ENCODE measurements at places on chromosomes 1 and 21.

DNA sequence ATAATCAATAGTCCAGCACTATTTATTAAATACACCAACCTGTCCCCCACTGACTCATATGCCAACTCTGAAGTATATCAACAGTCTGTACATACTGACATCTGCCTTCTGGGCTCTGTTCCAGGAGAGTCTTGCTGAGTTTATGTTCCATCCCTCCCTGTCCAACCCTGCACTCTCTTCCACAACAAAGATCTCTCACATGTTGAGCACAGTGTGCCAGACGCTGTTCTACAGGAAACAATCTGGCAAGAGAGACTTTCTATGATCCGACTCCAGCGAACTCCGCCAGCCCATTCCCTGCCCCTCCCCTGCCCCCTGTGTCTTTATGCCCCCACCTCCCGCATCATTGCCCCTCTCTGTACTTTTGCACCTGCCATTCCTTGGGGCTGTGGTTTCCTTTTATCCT is 3.4 kb downstream of the LACTBL1 start:
- no peak for DNase-seq

DNA sequence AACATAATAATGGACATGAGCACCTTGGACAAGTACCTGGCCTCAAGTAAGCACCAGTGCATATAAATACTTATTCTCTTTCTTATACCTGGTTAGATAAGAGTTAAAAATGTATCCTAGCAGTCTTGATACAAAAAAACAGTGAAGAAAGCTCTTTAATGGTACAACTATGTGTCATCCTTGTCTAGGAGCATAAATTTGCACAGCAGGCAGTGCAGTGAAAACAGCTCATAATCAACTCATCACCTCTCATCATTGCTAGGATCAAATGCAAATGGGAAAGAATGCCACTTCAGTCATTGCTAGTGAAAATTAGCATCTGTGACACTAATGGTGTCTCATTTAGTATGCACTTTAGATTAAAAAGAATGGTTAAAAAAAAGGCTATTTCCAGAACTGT is 7.6 kb downstream of the SAMSN1 start:
- DNase-seq = no peak

GRCh38 chr1:25021591-25022215 is 91.6 kb upstream of the RUNX3 start:
- DNase-seq = no peak

- no peak for DNase-seq
Measured at GRCh38 chr1:173206816-173207568, at the start of gene TNFSF4. Gene TNFSF4 (minus strand): TSS chr1:173207331. CDS start chr1:173207176, 155 bp downstream.

DNA sequence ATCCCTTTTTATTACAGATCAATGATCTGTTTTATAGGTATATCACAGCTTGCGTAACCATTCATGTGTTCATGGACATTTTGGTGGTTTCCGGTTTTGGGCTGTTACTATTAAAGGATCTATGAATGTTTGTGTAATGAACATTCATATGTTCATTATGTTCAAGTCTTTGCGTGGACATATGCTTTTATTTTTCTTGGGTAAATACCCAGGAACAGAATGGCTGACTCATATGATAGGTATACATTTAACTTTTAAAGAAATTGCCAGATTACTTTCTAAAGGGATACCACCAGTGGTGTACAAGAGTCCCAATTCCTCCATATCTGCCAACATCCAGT is 73.7 kb downstream of the SPATA46 start:
- DNase-seq = no peak

GRCh38 chr1:172867216-172867818 is 183.4 kb downstream of the TNFSF18 start:
- no peak for DNase-seq

- peak; percentile 12 for DNase-seq
Measured at GRCh38 chr1:152960452-152961044, 9.9 kb upstream of the SPRR4 start.

- DNase-seq = no peak
Measured at GRCh38 chr1:160438317-160438918, 38.1 kb downstream of the VANGL2 start.

- DNase-seq = no peak
Measured at GRCh38 chr1:162023181-162023546, 505 bp downstream of the OLFML2B start.

- DNase-seq = no peak
Measured at GRCh38 chr1:117676615-117677130, 70.8 kb downstream of the TENT5C start.

DNA sequence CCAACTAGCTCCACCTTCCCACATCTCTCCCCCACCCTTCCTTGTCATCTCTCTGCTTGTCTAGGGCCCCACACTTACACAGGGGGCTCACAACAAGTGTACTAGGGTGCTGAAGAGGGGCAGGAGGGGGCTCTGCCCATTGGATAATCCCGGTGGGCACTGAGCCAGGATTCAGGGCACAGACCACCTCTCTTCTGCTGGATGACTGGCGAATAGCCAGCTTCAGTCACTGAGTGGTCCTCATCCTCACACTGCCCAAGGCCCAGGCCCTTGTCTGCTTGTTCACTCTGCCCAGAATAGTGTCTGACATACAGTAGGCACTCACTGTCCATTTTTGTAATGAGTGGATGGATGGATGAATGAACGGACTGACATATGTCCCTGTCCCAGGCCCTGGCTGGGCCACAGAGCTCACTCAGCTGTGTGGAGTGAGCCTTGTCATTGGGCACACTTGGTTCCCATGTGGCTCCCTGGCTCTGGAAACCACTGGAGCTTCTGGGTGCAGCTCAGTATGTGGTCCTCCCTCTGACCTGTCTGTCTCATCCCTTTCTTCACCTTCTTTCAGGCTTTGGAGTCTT is 36.6 kb downstream of the FOXO6 start:
- DNase-seq = no peak

DNA sequence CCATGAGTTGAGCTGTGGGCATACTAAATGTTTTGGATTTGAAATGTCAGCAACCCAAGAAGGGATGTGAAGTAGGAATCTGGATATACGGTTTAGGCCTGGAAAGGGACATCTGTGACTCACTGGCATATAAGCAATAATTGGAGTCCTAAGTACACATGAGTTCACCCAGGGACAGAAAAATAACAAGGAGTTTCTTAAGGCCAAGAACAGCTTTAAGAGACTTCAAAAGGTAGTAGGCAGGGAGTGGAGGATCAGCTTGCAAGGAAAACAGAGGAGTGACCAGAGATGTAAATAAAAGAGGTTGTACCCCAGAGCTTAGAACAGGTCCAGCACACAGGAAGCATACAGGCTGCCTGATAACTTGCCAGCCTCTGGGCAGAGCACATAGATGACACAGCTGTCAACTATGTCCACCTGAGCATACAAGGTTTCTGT is 28.1 kb downstream of the TMEM50B start:
- DNase-seq = no peak

GRCh38 chr1:184545601-184546000 is 158.8 kb downstream of the C1orf21 start:
- DNase-seq = peak; percentile 17

GRCh38 chr1:116308276-116308675 is 64.8 kb upstream of the ATP1A1 start:
- DNase-seq = no peak

DNA sequence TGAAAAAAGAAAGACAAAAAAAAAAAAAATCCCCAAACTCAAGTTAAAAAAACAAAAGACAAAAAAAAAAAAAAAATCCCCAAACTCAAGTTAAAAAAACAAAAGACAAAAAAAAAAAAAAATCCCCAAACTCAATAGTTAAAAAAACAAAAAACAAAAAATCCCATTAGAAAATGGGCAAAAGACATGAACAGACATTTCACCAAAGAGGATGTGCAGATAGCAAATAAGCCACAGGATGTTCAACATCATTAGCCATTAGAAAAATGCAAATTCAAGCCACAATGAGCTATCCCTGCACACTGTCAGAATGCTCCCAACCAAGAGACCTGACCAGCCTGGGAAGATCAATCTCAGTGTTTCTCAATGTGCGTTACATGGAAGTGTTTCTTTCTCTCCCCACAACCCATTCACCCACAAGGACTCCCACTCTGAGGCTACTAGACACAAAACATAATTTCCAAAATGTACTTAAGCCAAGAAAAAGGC is 33.9 kb downstream of the MRAP start:
- DNase-seq = no peak

DNA sequence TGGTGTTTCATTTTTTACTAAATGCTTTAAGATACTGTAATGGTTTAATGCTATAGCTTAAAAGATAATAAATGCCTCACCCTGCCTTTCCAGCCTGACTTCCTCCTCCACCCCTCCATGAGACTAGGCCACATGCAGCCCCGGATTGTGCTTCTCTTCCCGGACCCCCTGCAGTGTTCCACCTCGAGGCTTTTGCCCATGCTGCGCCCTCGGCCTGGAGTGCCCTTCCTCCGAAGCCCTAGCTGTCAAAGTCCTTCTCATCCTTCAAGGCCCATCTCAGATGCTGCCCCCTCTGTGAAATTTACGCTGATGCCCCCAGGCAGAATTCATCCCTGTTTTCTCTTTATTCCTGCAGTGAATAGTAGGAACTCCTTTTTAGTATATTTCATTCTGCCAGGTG is 98.5 kb downstream of the ATP5PO start:
- DNase-seq = peak; percentile 54

DNA sequence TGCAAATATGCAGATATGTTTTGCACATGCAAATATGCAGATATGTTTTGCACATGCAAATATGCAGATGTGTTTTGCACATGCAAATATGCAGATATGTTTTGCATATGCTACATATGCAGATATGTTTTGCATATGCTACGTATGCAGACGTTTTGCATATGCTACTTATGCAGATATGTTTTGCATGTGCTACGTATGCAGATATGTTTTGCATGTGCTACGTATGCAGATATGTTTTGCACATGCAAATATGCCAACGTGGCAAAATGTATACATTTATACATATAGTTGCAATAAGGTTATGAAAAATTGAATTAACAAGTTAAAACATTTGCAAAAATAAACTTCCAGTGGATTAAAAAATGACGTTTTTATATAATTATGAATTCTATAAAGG is 30.8 kb upstream of the TP53BP2 start:
- no peak for DNase-seq

DNA sequence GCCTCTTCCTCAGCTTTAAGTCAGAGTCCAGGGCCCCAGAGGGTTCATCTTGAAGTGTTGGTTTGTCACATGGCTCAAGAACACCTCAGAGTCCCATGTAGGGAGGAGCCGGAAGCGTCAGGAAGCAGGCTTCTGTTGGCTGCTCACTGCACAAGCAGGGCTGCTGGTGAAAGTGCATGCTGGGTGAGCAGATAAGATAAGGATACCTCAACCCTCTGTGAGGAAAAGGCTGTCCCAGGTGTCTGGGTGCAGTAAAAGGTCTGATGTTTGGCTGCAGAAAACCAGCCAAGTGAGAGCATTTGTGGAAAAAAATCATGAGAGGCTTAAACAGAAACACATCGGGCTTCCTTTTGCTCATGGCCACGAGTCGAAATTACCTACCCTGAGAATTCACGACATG is 6.2 kb upstream of the TEX35 start:
- peak; percentile 21 for DNase-seq

DNA sequence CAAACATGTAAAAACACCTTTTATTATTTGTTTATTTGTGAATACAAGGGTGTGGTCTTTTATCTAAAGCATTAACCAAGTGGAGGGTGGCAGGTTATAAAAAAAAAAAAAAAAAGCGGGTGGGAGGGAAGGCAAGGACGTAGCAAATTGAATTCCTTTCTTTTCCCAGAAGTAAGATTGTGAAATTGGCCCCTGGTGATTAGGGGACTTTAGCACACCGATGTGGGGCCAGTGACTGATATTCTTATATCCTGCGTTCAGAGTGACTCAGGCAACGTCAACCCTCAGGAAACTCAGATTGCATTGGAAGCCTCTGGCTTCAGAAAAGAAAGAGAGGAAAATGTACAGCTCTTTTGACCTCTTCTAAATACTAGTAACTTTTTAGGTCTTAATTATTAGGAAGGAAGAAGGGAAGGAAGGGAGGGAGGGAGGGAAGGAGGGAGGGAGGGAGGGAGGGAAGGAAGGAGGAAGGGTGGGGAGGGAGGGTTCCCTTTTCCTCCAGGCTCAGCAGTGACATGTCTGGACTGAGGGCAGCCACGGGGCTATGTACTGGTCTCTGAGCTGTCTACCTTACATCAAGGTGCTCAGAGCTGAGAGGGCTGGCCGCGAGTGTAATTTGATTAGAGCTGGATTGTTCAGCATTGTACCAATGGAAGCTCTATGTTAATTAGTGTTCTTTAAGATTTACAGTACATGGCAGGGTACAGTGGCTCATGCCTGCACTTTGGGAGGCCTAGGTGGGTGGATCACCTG is 30.2 kb downstream of the EVA1C start:
- DNase-seq = no peak

DNA sequence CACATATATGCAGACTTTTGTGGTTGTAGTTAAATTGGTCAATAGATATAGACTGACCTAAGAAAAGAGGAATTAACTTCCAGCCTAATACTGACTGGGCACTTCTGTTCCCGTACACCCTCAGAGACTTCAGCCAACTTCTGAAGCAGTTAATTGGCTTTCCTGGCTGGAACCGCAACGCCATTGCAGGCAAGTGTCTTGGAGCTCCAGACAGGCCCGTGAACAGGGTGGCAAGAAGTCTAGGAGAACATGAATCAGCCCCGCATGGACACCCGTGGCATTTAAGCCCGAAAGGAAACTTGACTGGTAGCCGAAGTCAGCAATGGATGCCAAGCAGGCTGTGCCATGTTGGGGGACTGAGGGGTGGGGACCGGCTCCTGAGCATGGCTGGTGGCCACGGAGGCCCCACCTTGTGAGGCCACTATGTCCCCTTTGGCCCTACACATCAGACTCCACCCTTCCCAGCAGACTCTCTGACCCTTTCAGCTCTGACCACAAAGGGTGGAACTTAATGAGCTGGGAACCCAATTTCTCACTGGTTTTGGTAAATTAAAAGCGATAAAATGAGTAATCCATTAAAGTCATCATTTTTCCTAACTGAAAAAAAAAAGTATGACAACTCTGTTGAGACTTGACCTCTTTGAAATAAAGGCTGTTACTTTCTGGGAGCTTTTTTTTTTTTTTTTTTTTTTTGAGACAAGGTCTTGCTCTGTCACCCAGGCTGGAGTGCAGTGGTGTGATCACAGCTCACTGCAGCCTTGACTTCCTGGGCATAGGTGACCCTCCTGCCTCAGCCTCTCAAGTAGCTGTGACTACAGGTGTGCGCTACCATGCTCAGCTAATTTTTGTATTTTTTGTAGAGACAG is 54.1 kb downstream of the RUNX1 start:
- DNase-seq = no peak

- no peak for DNase-seq
Measured at GRCh38 chr1:61950418-61950817, 208.1 kb downstream of the PATJ start.

DNA sequence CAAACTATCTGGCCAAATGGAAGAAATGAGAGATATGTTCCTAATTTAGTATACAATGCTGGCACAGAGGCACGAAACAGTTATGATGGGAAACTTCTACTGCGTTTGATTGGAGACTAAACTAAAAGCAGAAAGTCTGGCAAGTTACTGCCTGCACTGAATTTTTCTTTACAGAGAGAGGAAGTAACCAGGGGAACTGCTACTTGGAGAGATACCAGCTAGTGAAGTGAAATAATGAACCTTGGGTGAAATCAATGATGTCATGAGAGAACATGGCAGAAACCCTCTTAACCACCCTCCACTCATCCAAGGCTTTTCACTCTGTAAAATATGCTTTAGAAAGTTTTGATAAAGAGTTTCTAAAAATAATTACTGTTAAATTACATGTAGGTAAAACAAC is 29.3 kb downstream of the NIBAN1 start:
- DNase-seq = no peak
